ENCODE measurements at places on chromosomes 1 and 21.

GRCh38 chr1:94999456-95000131, 72.7 kb upstream of the CNN3 start:
- no peak for DNase-seq

- no peak for DNase-seq
These were observed 14.3 kb upstream of the OLIG2 start for GRCh38 chr21:33011462-33011861.

- no peak for DNase-seq
These were observed 390.6 kb downstream of the PTPRC start for GRCh38 chr1:199029401-199029800.

DNA sequence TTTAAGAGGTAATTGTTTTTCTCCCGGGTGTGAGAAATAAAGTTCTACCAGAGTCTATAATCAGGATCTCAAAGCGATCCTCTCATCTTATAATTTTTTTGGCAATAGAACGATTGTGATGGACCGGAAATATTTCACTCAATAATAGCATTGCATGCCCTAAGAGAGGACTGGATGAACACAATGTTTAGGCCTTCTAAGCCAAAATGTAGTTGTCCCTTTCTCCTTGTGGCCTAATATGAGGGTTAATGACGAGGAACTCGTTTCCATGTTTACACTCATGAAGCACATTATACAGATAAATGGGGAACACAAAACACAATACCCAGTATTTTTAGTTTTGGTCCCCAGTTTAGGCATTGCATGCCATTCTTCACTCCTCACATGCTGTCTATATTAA, 5.9 kb downstream of the TBX15 start:
- DNase-seq = no peak

DNA sequence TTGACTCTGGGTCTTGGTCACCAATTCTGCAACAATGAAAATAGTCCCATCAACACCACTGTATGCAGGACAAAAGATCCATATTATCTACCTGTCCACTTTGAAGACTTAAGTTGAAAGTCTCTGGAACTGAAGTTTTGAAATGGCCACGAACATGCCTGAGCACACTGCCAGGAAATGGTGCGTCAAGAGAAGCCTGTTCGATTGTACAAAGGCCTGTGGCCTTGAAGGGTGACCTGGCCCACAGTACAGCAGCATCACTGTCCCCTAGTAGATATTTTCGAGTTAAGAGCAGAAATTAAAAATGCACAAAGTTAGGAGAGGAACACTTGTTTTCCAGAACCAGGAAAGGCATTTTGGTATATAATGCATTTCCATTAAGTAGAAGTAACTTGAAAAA, 78.5 kb downstream of the BACH1 start:
- DNase-seq = no peak

- DNase-seq = no peak
These were observed 487 bp downstream of the HJV start for GRCh38 chr1:146021050-146021445.

- DNase-seq = no peak
These were observed 26.7 kb downstream of the CCDC18 start for GRCh38 chr1:93207211-93207610.

DNA sequence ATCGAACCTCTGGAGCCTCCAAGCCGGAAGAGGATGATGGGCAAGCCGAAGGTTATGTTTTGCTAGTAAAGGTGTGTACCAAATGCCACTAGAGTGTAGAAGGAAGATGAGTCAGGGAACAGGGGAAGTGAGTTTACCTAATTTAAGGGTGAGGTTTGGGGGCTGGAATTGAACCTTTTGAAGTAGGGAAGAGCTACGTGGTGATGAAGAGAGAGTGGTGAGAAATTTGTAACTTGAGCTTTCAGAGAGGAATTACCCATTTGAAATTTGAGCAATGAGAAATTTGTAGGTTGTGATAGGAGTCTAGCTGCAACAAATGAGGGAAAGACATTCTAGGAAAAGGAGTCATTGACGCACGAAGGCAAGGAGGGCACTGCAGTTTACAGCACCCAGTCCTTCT, 70.0 kb upstream of the TENT5C start:
- DNase-seq = no peak

DNA sequence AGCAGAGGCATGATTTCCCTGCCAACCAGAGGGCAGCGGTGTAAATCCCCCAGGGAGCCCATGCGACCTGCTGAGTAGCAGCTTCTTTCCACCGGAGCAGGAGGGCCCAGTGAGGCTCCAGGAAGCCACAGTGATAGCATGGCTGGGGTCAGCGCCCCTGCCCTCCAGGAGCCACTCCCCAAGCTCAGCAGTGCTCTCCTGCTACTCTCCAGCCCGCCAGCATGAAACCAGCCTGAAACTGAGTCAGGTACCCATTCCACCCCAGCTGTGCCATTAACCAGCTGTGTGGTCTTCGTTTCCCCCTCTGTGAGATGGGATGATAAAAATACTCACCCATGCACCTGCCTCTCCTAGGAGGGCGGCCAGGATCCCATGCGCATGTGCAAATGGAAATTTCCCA, 123.8 kb upstream of the TMEM51 start:
- DNase-seq = no peak

GRCh38 chr1:25360596-25361581, 22.8 kb downstream of the TMEM50A start:
- DNase-seq = no peak

GRCh38 chr1:156673387-156674121, 3.7 kb downstream of the NES start:
- peak; percentile 67 for DNase-seq

DNA sequence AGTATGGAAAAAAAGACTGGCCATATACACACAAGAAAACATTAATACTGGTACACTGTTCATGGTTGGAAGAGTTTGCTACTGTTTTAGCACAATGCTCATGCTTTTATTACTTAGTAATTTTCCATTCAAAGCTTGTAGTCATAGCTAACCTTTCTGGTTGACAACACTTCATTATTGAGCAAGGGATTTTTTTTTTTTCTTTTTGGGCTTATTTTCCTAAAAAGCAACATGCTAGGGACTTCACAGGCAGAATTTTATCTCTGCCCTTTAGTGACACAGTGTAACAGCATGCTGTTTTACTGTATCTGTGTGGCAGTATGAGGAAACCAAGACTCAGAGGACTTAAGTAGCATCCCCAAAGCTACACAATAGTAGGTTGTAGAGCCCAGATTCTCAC, 58.5 kb downstream of the FGGY start:
- no peak for DNase-seq

DNA sequence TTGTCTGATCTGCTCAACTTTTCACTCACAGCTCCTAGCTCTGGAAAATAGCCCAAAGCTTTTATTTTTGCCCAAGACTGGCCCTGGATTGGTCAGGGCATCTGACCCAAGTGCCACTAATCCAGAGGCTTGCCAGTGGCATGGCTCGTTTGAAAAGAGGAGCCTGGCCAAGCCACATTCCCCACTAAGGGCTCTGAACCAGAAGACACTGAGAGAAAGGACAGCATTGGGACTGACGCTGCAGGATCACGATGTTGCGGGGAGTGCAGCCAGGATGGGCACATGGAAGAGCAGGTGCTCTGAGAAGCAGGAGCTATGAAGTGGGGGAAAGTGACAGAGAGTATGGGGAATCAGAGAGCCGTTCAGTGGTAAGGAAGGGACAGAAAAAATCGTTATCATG, 44.9 kb upstream of the TSPAN2 start:
- no peak for DNase-seq

DNA sequence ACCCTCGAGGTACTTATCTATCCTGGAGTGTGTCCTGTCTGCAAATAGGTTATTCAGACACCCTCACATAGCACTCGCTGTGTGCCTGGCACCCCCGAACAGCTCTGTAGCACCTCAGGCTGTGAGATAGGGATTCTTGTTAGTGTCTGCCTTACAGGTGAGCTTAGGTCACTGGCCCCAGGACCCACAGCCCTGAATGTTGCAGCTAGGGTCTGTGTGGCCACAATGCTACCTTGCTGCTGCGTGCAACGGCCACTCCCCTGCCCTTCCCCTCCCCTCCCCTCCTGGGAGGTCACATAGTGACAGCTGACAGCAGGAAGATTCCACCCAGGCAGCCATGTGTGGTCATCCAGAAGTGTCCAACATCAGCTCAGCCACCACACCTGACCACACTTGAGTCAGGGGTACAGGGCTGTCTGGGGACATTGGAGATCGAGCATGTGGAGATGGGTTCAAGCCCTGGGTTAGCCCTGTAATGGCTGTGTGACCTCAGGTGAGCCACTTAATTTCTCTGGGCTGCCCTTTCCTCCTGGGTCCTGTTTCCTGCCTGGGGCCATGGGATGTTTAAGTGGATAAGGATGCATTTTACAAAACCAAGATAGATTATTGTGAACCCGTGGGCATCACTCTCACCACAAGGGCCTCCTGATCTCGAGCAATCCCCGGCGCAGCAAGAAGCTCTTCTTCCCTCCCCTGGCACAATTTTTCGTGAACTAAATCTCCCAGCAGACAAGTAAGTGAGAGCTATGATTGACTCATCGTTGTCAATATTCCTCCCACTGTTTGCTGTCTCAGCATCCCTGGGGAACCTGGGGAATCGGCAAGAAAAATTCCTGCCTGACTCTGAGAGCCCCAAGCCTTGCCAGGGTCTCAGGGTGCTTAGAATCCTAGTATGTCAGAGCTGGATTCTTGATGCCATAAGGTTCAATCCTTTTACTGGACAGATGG, 208.7 kb downstream of the PTPRU start:
- DNase-seq = no peak

GRCh38 chr1:217134857-217135568, 411.8 kb upstream of the ESRRG start:
- DNase-seq = peak; percentile 2

DNA sequence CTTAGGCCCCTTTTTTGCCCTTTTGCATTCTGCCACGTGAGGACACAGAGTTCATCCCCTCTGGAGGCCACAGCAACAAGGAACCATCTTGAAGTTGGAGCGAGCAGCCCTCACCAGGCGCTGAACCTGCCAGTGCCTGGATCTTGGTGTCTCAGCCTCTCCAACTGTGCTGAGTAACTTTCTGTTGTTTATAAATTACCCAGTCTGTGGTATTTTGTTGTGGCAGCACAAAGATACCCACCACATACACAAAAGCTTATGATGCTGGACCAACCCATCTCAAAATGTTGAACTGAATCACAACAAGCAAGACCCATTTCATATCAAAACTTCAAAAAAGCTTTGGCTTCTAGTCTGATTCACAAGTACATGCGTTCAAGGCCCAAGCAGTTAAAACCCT, 649.9 kb downstream of the KIF26B start:
- DNase-seq = no peak

- no peak for DNase-seq
These were observed 230.1 kb downstream of the SRGAP2C start for GRCh38 chr1:121414905-121415304.

DNA sequence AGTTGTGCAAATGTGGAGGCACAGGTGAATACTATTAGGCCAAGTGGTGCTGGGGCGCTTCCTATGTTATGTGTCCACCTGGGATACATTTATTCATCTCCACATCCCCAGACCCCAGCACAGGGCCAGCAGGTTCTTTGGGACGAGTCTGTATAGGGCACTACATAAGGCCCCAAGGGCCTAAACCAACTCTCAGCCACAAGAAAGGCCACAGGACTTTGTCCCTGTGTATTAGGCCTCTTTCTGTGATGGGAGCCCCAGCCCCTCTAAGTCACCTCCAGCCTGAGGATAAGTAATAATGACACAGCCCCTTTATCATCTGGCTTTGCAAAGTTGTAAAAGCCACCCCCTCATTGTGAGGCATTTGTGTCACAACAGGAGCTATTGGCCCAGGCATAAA, 79.2 kb upstream of the CD1D start:
- no peak for DNase-seq

DNA sequence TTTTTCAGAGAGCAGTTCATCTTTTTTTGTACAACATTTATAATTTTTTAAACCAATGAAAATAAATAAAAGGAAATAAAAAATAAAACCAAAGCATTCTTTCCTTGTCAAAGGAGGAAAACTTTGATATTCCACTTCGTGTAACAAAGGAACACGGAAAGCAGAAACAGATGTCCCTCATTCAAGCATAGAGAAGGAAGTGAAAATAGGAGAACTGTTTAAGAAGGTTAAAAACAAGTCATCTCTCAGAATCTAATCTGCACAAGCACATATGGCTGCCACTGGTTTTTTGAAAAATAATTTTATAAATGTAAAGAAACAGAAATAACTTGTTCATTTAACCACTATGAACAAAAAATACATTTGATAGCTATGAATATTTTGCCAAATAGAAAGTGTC, 35.9 kb upstream of the ZNF644 start:
- DNase-seq = no peak

DNA sequence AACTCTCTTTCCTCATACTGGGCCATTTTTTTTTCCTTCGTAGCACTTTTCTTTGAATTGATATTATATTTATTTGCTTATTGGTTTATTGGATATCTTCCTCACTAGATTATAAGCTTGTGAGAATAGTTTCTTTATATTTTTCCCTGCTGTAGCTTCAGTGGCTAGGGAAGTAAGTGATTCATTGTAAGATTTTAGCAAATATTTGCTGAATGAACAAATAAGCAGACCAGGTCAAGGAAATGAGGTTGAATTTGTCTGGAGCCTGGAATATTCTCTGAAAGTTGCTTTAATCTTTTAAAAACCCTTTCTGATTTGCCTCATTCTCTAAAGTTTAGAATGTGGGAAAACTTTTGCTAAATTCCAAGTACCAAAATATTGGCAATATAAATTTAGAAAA, 80.2 kb downstream of the RABGAP1L start:
- DNase-seq = no peak

DNA sequence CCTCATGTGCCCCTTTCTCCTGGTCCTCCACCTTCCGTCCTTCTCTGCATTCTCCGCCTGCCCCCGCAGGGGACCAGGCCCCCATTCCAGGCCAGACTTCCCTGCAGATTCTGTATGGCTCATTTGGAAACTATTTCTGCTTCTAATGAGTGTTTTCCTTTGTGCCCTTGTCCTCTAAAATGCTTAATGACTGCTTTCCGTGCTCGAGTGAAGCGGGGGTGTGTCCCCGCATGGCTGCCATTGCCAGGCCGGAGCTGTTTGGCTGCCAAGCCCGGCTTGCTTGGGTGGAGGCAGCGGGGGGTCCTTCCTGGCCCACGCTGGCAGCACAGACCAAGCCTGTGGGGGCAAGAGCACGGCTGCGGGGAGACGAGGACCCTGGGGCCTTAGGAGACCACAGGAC, 299.3 kb upstream of the VAMP3 start:
- no peak for DNase-seq
